ENCODE measurements at places on chromosomes 5 and 9.
A peak's percentile ranks its signal among the peaks of the same experiment; 100 is the strongest.

DNA sequence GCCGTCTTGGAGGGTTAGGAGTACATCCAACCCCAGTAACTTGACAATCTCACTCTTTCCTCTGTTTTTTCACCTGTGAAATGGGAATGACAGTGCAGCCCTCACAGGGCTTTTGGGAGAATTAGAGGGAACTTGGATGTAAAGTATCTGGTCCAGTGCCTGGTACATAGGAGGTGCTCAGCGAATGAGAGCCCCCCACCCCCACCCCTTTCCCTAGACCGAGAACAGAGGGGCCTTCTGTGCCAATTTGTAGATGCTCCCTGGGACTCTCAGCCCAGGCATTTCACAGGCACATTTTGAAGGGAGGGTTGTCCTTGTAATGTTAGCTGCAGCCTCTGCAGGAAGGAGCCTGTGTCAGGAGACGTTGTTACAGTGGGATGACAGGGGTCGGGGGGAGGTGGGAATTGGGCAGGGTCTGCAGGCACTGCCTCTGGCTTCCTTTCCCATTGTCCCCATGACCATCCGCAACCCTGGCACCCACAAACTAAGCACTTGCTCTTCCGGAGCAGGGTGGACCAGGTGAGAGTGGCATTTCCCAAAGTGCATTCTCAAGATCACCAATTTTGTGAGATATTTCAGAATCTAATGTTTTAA is 47.0 kb downstream of the AMBP start:
- DNase-seq, result no peak

DNA sequence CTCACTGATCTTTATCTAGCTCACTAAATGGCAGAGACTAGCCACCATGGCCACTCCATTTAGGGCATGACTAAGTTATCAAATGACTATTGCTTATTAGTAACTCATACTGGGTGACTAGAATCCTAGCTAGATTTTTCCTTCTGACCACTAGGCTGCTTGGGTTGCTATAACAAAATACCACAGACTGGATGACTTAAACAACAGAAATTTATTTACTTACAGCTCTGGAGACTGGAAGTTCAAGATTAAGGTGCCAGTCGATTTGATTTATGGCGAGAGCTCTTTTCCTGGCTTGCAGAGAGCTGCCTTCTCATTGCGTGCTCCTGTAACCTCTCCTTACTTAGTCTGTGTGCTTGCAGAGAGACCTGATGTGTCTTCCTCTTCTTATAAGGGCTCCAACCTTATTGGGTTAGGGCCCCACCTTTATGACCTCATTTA is 55.0 kb upstream of the APC start:
- DNase-seq, result no peak

DNA sequence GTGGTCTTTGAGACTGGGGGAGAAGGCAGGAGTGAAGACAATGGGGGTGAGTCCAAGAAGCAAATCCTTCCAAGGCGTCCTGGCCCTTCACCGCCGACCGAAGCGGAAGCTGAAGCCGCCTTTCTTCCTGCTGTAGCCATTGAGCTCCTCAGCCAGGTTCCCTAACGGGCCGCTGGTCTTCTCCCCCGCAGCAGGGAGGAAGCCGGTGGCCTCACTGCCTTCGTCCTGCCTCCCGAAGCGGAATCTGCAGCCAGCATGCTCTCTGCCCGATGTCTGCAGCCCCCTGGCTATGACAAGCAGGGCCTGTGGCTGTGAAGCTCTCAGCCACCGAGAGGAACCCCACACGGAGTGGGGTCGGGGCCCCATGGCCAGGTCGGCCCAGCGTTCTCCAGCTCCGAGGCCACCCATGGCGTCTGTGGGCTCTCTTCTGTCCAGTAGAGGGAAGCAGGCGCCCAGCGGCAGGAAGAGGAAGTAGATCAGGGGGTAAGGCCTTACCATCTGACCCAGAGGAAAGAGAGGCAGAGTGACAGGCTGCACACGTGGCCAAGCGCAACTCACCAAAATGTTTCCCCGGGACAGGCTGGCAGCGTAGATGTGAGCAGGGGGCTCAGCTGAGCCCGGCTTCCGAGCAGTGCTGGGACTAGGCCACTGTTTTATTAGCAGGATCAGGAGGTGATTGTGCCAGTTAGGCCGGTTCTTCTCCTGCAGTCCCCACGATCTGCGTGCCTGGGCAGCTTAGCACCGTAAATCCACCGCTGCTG is 3.1 kb downstream of the QRFP start:
- DNase-seq, result no peak

- DNase-seq, result no peak
These were observed 369.3 kb downstream of the BNC2 start for GRCh38 chr9:16501141-16501540.

GRCh38 chr9:70602321-70603019 is 188.0 kb upstream of the KLF9 start:
- peak; percentile 8 for DNase-seq

DNA sequence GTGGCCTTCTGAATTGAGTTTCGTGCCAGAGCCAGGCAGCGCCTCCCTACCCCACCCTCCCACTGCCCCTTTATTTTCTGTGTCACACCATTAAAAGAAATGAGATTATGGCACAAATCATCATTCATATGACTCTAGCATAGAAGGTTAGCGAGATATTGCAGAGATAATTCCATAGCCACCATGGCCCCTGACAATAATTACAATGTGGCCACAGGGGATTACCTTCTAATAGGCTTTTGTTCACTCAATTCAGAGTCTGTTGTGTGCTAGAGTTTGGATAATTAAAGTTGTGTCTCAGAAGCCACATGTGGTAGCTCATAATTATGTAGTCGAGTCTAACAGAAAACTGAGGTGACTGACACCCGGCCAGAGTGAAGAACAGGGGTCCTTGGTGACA is 428.1 kb downstream of the ARHGEF28 start:
- DNase-seq, result no peak

GRCh38 chr5:169301986-169302385 is 1.0 kb upstream of the SLIT3 start:
- DNase-seq, result no peak

- no peak for DNase-seq
These were observed 43.6 kb upstream of the C5orf46 start for GRCh38 chr5:147949711-147950573.

DNA sequence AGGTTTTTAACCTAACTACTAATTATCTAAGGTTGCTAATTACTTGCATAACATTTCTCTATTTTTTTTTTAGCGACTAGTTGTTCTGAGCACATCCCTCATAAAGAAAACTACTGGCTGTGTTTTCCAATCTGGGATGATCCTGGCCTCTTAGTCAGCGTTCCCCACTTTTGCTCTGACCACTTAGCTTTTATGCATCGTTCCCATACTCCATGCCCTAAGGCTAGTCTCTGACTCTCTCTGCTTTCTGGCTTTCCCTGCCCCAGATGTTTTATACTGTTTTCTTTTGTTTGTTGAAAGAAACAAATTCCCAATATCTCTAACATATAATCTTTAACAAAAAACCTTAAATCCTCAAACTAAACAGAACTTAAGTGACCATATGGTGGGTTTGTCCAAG is 217.9 kb downstream of the SPATA31D1 start:
- DNase-seq, result no peak

GRCh38 chr5:147565524-147565923 is 55.7 kb upstream of the DPYSL3 start:
- DNase-seq, result no peak

GRCh38 chr5:150339165-150339564 is 18.3 kb upstream of the TCOF1 start:
- no peak for DNase-seq

GRCh38 chr5:113214606-113215323 is 220.0 kb downstream of the TSSK1B start:
- no peak for DNase-seq

GRCh38 chr5:84131372-84131771 is 253.3 kb downstream of the EDIL3 start:
- no peak for DNase-seq

All from stimulated activated CD4-positive, alpha-beta T cell treated with anti-CD3 and anti-CD28 coated beads, Interleukin-15, amount 100 ng/mL, for 1 hour (primary cell).